Brain pericyte (primary cell): ENCODE measurements at places on chromosomes 1 and 21.

- DNase-seq: peak; percentile 57
Measured at GRCh38 chr1:45687754-45688740, at the start of gene TMEM69. TMEM69 (plus strand) TSS chr1:45688181; CDS start chr1:45691069, 2,888 bp downstream.

- DNase-seq: no peak
Measured at GRCh38 chr1:10489291-10490055, 14.7 kb downstream of the PEX14 start.

DNA sequence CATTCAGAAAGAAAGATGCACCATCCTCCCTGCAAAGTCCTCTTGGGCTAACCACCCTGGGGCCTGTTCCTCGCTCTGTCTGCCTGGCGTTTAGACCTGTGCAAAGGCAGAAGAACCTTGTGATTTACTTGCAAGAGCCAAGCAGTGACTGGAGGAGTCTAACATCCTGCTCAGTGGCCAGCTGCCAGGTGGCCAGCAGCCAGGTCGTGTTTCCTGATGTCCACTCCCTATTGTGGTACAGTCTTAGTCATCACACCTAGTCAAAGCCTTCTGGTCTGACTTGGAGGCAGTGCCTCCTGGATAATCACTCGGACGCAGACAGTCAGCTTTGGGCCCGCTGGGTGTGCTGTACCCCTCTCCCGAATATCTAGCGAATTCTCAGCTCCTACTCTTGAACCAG is 118.1 kb downstream of the PGBD5 start:
- no peak for DNase-seq

DNA sequence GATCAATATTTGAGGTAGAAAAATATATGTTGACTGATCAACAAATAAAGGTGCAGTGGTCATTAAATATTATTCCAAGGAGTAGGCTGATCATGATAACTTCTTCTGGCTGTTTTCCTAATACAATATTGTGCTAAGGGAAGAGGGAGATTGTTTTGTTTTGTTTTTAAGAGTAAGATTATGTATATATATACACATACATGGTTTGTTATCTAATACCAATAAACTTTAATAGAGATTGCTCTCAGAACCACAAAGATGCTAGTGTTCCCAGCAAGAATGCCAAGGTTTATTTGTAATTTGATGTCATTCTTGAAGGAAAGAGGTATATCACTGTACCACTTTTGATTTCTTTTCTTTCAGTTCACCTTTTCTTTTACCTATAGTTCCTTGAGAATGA is 10.1 kb downstream of the CLCA2 start:
- no peak for DNase-seq

- no peak for DNase-seq
Measured at GRCh38 chr1:57319165-57319564, 104.7 kb downstream of the DAB1 start.

DNA sequence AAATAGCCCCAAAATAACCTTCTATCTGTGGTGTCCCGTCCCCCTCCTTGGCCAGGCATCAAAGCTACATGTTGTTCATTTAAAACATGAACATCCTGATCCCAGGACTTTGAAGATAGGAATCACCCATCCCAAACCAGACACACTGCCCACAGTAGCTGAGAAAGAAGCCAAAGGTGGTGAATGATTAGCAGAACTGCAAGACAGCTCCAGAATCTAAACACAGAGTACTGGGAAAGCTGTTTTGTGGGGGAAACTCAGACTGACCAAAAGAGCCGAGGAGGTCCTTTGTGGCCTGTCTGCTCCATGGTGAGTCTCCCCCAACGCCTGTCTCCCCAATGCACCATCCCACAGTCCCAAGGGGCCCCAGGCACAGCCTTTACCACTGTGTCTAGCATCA is 7.3 kb upstream of the TEDDM1 start:
- no peak for DNase-seq

- no peak for DNase-seq
Measured at GRCh38 chr1:29235955-29236711, at the start of gene PTPRU. PTPRU (plus strand) TSS chr1:29236522; CDS start chr1:29236645, 123 bp downstream.

DNA sequence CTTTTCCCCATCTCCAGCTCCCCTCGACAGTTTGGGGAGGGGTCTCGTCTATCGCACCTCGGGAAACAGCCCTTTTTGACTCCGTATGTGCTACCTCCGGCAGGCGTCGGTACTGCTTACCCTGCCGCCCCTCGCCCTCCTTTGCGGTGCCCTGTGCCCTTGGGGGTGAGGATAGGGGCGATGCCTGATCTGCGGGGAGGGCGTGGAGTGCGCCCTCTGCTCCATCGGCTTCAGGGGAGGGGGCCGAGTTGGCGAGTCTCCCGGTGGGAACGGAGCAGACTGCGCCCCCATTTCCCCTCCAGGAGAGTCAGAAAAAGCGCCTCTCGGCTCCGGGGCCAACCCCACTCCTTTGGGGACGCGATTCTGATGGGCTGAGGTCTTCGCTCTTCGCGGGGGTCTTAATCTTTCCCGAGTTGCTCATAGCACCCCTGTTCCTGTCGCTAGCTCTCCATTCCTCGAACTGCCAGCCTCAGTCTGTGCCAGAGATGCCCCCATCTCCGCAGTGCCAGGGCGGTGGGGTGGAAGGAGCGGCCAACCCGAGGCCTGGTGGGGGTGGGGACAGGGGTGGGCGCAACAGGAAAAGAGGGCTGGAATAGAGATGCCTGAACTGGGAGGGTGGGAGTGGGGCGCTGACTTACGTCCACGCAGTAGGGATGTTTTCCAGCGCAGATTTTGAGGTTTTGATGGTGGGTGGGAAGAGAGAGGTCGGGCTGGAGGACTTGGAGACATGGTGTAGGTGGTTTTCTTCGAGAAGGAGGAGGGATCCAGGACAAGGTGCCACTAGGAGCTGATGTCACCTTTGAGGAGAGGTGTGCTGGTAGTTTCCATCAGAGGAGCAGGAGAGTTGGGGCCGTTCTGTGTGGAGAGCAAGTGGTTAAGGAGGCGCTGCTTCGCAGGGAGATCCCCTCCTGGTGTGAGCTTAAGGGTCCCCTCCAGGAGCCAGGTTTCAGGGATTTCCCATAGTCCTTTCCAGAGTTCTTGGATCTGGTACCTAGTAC is 674 bp downstream of the PPFIA4 start:
- DNase-seq: no peak

DNA sequence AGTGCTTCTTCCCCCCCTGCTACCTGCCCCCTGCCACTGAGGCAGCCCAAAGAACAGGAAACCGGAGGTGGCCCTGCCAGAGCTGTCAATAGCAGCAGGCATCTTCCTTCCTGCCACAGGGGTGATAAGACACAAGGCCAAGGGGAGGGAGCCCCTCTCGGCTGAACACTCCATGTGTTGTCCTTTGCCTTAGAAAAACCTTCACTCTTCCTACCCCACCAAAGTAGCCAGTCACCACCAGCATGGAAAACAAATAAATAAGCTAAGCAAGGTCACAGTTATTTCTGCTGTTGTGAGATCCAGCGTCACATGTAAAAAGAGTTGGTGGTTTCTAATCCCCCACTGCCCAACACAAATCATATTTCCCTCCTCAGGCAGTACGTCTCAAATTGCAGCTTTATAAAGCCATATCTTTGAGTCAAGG is 104.8 kb upstream of the DPT start:
- no peak for DNase-seq

GRCh38 chr1:28663871-28664470 is 4.6 kb upstream of the GMEB1 start:
- no peak for DNase-seq

- DNase-seq: no peak
Measured at GRCh38 chr1:236733653-236734052, 47.4 kb downstream of the ACTN2 start.
